Upper lobe of right lung (tissue), 1 donor: ENCODE measurements at places on chromosomes 16 and 17.

GRCh38 chr17:70072546-70073309 lies 2.3 kb upstream of the KCNJ16 start:
- no peak for DNase-seq

DNA sequence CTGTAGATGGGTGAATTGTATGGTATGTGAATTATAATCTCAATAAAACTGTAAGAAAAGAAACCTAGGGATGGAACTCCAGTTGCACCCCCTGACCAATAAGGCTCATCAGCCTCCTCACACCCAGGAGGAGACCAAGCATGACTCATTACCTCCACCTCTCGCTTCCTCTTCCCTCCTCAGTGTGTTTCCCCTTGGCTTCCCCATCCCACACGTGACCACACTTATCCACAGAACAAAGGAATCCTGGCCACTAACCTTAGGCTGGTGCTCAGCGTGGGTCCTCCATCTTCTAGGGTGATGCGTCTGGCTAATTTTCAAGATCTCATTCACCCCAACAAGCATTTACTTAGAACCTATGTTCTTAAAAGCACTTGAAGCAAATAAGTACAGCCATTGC lies 36.2 kb upstream of the MAP3K14 start:
- DNase-seq: peak; percentile 37

GRCh38 chr17:81034168-81034777 lies 678 bp upstream of the BAIAP2 start:
- DNase-seq: no peak

DNA sequence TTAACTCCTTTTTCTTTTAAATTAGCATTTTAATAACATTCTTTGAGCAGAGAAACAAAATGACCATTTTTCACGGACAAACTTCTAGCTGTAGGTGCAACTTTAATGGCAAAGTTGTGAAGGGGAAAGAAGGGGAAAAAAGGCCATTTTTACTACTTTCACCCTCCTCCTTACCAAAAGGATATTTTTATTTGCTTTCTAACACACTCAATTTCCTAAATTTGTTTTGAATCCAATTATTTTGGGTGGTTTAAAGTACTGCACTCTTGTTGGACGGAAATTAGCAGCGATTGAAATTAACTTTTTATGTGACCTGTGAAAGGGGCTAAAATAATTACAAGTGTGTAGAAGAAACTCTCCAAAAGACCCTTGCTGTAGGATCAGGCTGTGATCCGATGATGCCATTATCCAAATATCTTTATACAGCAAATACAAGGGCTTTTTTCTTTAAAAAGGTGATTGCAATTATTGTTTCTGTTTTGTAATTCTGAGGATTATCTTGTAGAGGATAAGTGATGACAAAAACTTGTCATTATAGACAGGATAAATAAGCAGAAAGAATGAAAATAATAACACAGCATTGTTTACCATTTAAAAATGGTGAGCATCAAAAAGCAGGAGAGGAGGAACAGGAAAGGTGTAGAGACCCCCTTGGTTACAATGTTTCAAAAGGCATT lies 42.4 kb downstream of the SNX11 start:
- DNase-seq: no peak

- no peak for DNase-seq
Measured at GRCh38 chr16:4522051-4522581, 16.5 kb downstream of the CDIP1 start.

- no peak for DNase-seq
Measured at GRCh38 chr17:20072692-20072992, 63.5 kb downstream of the SPECC1 start.

DNA sequence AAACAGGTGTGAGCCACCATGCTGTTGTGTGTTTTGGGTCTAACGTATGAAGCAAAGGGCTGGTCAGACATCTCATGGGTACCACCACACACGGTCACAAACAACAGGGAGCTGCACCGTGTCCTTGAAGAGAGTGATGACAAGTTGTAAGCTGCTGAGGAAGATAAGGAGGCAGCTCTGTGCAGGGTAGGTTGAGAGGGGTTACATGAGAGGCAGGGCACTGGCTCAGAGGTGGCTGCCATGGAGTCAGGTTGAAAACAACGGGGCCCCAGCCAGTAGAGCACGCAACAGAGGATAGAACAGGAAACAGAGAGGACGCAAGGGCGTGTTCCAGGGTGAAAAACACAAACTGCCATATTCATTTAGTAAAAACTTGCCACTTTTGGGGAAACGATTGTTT lies 52.2 kb downstream of the TRARG1 start:
- peak; percentile 12 for DNase-seq

- peak; percentile 80 for DNase-seq
Measured at GRCh38 chr17:4509401-4509800, 10.7 kb downstream of the SPNS2 start.

- DNase-seq: no peak
Measured at GRCh38 chr16:64900517-64900916, 221.3 kb downstream of the CDH11 start.

DNA sequence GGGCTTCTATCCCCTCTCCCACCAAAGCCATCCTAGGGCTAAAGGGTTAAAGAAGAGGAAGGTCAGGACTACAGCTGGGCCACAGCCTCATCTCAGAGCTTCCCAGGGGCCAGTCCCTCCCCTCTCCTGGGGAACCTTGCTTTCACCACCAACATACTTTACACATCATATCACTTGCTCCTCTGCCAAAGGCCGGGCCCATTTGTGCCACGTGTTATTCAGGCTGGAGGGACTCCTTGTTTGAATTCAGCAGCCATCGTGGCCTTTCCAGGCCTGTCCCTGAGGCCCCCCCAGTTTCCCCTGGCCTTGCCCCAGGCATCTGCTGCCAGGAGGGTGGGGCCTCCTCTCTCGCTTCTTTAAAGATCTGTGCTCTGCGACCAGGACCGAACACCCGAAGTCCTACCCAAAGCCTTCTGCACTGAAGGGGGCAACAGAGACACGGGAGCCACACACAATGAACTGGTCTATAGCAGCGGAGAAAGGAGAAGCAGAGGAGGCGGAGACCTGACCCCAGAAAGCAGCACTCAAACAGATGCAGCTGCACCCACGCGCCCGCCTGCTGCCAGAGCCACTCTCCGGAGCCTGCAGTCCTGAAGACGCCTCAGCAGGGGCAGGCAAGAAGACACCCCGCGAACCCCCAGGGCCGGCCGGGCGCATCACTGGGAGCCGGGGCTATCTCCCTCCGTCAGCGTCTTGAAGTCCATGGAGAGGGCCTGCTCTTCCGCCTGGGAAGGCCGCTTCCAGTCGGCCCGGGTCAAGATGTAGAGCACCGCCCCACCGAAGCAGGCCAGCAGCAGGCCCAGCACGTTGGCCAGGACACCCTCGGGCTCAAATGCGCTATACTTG lies 12.1 kb downstream of the CYB561 start:
- DNase-seq: no peak

- no peak for DNase-seq
Measured at GRCh38 chr16:74226338-74226954, 70.2 kb upstream of the PSMD7 start.

- DNase-seq: no peak
Measured at GRCh38 chr17:29018788-29019474, 13.1 kb upstream of the SEZ6 start.

GRCh38 chr17:81927152-81927652 lies 333 bp downstream of the MAFG start:
- DNase-seq: no peak

- no peak for DNase-seq
Measured at GRCh38 chr16:4580250-4580649, 24.1 kb downstream of the C16orf96 start.

GRCh38 chr17:76700617-76701470 lies 9.9 kb downstream of the MXRA7 start:
- no peak for DNase-seq

DNA sequence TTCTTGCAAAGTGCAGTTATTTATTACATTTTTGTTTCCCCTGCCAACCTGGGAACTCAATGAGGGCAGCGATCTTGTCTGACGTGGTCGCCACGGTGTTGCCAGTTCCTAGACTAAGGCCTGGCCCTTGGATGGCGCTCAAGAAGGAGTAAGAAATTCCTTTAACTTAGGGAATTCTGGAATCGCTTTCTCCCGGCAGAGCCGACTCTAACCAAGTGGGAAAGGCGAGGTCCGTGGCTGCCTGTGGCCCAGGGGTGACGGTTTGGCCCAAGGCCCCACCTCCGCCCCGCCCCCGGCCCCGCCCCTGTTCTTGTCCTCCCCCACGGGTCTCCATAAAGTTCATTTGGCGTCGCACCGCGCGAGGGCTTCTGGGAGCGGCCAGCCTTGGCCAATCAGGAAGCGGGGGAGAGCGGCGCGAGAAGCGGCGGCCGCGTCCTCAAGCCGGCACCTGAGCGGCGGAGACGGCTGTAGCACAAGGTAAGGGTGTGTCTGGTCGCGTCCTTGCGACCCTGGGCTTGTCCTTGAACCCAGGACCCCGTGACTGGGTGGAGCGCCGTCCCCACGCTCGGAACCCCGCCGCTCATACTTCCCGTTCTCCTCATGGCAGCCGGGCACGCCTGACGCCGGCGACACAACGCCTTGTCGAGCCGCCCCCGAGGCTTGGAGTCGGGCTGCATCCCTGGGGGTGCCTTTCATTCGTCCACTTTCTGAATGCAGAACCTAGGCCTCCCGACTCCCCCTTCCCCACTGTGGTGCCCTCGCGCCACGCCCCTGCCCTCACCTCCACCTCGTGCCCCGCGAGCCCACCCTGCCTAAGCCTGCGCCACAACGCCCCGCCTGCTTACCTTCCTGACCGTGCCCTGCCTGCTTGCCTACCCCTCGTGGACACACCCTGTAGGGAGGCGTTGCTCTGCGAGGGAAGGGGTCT lies at the start of gene NUP93:
Gene NUP93 (plus strand): TSS at position 395 of the 928 bp plus-strand sequence. CDS start 18,119 bp downstream, outside the sequence.
- DNase-seq: peak; percentile 96

DNA sequence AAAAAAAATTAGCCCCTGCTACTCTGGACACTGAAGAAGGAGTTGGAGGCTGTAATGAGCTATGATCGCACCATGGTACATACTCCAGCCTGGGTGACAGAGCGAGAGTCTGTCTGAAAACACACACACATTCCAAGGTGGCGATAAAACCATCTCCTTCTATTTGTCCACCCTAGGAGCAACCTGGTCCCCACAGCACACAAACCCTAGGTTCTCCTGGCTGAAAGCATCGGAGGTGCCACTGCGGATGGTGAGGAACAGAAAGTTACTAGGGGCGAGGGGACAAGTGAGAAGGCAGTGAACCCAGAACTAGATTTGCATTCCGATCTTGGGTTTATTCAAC lies 1.4 kb upstream of the ECI1 start:
- no peak for DNase-seq

- DNase-seq: no peak
Measured at GRCh38 chr17:2391597-2392251, 9.1 kb downstream of the MNT start.

DNA sequence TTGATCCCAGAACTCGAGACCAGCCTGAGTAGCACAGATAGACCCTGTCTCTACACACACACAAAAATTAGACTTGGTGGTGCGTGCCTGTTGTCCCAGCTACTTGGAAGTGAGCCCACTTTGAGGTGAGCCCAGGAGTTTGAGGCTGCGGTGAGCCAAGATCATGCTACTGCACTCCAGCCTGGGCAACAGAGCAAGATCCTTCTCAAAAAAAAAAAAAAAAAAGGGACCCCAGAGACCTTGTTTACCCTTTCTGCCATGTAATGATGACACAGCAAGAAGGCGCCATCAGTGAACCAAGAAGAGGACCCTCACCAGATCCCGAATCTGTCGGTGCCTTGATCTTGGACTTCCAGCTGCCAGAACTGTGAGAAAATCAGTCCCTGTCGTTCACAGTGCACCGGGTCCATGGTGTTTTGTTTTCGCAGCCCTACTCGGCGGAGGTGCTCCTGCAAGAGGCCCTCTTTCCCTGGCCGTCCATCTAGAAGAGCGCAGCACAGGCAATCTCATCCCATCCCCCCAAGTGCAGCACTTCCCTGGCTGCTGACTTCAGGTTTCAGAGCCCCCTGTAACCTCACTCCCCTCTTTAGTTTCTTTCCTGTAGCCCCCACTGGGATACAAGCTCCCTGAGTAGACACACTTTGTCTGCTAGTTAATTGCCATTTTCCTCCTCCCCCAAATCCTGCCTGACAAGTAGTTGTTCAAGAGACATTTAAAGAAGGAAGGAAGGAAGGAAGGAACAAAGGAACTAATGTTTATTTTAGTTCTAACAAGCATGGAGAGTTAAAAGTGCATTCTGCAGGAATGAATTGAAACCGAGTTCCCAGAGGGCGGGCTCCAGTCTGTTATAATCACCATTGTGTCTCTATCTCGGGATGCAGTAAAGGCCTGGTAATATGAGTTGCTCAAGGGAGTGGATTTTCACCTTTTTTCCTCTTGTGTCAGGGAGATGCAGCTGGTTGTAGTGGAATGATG lies 115.3 kb downstream of the SNX29 start:
- peak; percentile 34 for DNase-seq

DNA sequence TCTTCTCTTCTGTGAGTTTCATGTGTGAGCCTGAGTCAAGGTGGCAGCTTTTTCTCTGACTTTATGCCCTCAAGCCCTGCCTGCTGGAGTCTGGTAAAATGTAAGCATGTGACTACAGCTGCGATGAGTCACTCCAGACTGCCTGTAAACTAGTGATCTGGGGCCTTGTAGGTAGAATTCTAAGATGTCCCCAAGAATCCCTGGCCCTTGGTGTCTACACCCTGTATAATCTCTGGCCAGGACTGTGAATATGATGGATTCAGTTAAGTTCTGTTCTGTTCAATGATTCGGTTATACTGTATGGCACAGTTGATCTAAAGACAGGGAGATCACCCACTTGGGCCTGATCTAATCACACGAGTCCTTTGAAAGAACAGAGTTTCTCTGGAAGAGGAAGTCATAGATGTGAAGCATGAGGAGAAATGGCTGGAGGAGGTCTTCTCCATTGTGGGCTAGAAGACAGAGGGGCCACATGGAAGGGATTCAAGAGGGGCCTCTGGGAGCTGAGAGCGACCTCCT lies 29.8 kb downstream of the PRSS54 start:
- DNase-seq: no peak

DNA sequence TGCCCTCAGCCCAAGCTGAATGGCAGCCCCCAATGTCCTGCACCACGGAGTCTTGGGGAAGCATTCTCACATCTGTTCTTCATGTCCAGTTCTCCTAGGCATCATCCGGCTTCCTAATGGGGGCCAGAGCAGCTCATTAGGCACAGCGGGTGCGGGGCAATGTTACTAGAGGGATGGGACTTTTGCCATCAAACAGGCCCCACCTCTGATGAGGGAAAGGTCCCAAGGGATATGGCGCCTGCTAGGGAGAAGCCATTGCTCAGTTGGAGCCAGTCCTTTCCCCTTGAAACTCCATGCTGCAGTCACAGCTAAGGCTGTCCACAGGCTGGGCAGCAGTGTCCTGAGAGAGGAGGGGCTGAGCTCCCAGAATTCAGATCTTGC lies 1.7 kb upstream of the DPH1 start:
- no peak for DNase-seq

DNA sequence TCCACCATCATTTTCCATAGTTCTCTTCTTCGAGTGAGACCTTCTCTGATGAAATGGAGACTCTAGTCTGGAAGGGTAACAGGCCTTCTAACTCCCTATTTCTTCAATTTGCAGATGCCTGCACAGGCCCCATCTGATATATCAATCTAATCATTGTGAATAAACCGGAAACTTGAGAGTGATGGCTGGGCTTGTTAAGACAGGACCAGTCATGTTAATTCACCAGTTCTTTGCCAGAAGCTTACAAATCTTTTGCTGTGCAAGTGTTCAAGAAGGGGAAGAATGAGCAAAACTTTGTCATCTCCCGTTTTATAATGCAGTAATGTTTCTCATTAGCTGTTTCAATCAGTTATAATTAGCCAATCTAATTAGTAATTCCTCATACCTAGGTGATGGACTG lies 1561.3 kb upstream of the GOT2 start:
- DNase-seq: no peak
